ENCODE measurements at places on chromosomes 3 and 15. TPM values are rescaled to one million over a fixed set of nuclear protein-coding genes. Genes with fewer than 3 reads are reported as not detected.

The ST3GAL6 gene
- total RNA-seq: 27.6 TPM

The CGNL1 gene
- 50.1 TPM for total RNA-seq

The CAND2 gene
- 3.3 TPM for total RNA-seq

The SATB1 gene
- 17.5 TPM for total RNA-seq

- DNase-seq: no peak
These were observed 80.0 kb downstream of the LARS2 start for GRCh38 chr3:45468326-45468725.

- DNase-seq: no peak
These were observed 269.8 kb upstream of the POU1F1 start for GRCh38 chr3:87546216-87546615.

DNA sequence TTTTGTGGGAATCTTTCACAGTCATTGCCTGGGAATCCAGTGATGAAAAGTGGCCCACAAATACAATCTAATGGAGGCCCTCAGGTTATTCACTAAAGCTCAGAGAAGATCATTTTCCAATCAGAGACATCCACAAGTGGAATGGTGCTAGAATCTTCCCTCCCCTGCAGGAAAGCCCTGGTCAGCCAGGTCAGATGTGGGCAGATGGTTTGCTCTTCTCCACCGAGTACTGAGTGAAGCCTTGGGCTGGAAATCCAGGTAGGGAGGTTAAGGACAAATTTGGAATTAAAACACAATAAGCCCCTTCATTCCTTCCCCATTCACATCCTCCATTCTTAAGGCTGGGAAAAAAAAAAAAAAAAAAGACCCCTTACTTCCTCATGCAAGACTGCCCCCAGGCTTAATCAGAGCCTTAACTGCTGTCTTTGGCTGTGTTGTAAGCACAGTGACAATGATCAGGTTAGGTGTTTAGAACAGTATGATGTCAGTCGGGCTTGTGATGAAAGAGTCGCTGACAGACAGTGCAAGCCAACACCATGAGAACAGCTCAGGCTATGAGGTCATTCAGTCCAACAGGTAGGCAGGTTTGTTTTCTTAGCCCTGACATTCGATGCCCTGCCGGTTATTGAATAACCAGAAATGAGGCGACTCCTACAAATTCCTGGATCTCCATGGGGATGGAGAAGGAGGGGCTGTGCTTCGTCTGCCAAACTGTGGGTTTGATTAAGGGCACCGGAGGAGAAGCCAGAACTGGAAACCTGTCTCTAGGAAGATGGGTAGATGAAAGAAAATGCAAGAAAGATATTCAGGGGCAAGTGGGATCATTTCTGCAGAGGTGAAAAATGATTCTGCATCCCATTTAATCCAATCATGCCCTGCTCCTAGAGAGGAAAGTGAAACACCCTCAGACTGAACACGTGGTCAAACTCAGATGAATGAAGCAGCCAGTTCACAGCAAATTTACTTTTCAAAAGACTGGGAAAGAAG is 23.5 kb upstream of the HES1 start:
- no peak for DNase-seq

DNA sequence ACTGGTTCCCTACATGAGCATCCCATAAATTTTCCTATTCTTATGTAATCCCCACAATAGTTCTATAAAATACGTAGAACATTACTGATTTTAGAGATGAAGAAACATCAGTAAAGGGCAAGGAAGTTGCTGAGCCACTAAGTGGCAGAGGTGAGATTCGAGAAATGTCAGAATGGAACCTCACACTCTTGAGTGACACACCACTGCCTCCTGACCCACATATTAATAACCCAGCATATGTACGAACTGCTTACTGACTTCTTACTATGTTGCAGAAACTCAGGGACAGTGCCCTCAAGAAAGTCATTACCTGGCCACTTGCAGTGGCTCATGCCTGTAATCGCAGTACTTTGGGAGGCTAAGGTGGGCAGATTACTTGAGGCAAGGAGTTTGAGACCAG is 1022.4 kb downstream of the FHIT start:
- no peak for DNase-seq

DNA sequence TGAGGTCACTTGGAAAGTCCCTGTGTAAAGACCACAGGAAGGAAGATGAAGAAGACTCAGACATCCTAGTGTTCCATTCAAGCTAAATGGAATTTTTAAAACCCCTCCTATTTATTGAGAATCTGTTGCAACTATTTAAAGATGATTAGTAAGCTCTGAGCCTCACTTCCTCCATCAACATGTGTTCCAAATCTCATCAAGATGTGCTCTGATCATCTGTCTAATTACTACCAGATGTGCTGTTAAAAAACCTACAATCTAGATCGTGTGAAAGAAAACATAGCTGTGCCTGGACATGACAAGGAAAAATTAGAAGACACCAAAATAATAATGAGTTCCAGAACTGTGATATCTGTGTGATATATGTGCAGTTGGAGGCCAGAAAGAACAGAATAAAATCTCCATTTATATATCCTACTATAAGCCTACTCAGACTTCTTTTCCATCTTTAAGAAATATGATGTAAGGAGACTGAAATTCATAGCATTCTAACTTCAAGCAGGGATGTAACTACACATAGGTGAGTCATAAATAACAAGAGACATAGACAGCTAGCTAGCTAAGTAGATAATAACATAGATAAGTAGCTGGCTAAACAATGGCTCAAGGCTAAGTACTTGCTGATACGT is 7.8 kb downstream of the XPC start:
- DNase-seq: no peak

GRCh38 chr15:71702496-71702895 is 107.9 kb upstream of the NR2E3 start:
- no peak for DNase-seq

Data from pulmonary artery endothelial cell (primary cell).